ENCODE measurements at places on chromosomes 6 and 20.

DNA sequence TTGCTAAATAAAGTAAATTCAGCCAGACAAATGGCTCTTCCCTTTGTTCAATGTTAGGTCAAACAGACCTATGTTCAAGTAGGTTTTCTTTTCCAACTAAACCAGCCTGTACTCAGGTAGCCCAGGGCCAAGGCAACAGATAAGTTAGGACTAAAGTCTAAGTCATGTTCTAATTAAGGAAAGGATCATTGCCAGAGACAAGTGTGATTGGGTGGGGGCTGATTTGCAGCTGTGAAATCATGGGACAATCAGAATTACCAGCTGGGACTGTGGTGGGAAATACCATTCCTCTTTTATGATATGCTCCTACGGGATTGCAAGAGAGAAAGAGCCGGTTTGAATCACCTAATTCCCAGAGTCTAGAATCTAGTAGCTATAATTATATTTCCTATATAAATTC lies 4.2 kb upstream of the FBXO30 start:
- DNase-seq = no peak

DNA sequence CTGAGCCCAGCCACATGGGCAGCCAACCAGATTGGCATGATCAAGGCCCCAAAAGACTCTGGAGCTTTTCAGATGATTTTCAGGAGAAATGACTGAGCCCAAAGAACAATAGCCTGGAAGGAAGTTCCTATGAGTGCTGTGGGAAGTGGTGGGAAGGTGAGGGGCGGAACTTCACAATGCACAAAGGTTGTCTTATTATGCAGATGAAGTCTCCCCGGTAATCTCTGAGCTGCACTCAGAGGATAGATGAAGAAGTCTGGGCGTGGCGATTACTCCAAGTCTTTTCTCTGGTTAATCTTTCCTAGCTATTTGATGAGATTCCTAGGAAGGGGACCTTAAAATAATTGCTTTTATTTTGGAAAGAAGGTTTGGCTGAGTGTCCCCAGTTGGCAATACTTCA lies 36.9 kb downstream of the LBP start:
- DNase-seq = no peak

- peak; percentile 23 for DNase-seq
These were observed 92.3 kb downstream of the RNF182 start for GRCh38 chr6:14016935-14017625.

GRCh38 chr6:81130969-81131368 lies 621.5 kb downstream of the TENT5A start:
- no peak for DNase-seq

- no peak for DNase-seq
These were observed 64.0 kb downstream of the ARHGAP18 start for GRCh38 chr6:129645830-129646579.

DNA sequence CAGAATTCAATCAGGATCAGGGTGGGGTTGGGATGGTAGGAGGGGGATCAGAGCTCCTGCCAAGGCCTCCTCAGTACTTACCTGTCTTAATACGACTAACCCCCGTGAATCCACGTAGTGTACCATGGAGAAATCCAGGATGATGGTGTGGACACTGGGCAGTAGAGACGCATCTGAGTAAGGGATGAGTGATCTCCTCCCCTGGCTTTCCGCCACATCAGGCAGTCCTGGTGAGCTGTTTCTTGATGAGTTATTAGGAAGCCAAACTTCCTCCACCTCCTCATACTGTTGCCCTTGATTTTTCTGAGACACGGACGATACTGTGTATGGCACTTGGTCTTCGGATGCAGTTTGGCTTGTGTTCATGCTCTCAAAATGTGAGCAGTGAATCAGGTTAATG lies 34.2 kb upstream of the SRPK1 start:
- DNase-seq = peak; percentile 42

DNA sequence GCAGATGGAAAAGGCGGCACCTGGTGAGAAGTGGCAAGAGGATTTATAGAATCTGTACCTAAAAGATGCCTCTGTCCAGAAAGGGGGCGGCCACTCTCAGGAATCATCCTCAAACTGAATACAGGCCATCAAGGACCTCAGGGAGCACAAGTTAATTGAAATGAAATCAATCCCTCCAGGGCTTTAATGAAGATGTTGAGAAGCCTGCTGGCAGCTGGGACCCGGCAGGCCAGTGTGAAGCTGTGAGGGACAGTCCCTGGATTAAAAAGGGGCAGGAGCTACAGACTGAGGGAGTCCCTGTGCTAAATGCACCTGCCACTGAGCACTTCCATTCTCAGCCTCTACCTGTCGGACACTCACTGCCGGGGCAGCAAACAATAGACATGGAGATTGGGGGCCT lies 107.7 kb upstream of the GGTLC1 start:
- DNase-seq = no peak

- DNase-seq = peak; percentile 55
These were observed 279.7 kb downstream of the RNGTT start for GRCh38 chr6:88683734-88684133.

GRCh38 chr6:57069228-57069627 lies 20.8 kb upstream of the ZNF451 start:
- no peak for DNase-seq

- DNase-seq = no peak
These were observed 50.5 kb downstream of the FHL5 start for GRCh38 chr6:96613291-96613999.

DNA sequence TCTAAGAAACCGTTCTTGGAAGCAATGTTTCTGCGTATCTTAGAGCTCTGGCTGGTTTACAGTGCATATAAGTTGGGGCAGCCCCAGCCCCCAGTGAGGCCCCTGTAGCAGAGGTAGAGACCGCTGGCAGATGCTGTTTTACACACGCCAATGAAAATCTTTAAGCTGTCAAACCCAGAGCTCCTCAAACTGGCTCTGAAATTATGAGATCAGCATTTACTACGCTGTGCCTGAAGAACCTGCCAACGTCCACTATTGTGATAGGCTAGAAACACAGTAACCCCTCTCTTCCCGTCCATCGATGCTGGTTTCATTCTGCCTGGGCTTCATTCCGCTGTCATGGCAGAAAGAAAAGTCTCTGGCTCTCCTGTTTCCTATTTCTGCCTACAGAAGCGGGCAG lies 160.6 kb downstream of the SMOC2 start:
- DNase-seq = no peak

DNA sequence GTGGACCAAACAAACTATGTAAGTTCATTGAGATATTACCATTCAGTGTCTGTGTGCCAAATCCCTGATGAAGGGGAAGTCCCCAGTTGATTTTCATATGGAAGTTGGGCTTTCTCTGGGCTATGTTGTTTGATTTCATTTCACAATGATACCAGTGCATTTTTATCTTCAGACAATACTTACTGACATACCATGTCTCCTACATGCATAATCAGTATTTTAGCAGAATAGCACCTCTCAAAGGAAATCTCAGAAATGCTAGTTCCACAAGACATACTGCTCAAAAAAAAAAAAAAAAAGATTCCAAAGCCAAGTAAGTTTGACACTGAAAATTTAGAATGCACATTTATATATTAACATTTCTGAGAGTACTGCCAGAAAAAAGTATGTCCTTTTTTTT lies 168.8 kb upstream of the RNF217 start:
- no peak for DNase-seq

DNA sequence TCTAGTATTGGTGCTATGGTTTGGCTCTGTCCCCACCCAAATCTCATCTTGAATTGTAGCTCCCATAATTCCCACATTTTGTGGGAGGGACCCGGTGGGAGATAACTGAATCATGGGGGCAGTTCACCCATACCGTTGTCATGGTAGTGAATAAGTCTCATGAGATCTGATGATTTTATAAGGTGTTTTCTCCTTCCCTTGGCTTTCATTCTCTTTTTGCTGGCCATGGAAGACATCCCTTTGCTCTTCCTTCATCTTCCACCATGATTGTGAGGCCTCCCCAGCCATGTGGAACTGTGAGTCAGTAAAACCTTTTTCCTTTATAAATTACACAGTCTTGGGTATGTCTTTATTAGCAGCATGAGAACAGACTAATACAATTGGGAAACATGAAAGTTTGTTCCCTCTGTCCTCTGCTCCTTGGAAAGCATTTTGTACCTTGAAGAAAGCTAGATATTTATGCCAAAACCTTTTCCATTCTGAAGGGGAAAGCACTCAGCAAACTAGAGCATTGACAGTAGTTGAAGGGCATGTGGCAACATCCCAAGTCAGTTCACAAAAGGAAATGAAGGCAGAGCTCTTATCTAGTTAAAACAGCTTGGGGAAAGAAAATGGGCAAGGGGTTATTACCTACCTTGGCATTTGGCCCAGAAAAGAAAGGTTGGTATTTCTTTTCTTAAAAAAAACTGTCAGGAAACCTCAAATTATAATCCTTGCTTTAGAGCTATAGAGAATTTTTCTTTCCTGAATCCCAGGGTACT lies 10.7 kb upstream of the TNFAIP3 start:
- no peak for DNase-seq

DNA sequence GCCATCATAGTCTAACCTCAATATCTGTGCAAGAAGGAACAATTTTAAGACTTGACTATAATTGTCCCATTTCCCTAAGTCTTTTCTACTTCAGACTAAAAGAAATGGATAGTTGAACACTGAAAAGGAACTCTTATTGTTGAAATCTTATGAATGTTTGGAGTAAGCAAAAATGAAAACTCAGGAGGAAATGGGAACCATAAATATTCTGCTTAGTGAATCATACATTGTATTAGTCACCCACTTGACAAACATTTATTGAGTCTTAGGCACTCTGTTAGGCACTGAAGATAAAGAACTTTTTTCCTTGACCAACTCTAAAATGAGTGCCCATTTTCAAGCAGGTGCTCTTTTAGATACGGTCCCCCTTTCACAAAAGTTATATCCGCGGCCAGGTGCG lies 8.7 kb downstream of the CCDC170 start:
- peak; percentile 55 for DNase-seq

- DNase-seq = peak; percentile 43
These were observed 230.6 kb upstream of the SUPT3H start for GRCh38 chr6:45608252-45608913.

GRCh38 chr6:48691420-48691819 lies 580.4 kb upstream of the PTCHD4 start:
- no peak for DNase-seq

GRCh38 chr6:34513646-34514045 lies 42.5 kb downstream of the SPDEF start:
- no peak for DNase-seq

GRCh38 chr20:30811885-30812671 lies 445.4 kb upstream of the DEFB115 start:
- peak; percentile 45 for DNase-seq

GRCh38 chr6:28537509-28538140 lies 11.9 kb downstream of the GPX5 start:
- peak; percentile 63 for DNase-seq

DNA sequence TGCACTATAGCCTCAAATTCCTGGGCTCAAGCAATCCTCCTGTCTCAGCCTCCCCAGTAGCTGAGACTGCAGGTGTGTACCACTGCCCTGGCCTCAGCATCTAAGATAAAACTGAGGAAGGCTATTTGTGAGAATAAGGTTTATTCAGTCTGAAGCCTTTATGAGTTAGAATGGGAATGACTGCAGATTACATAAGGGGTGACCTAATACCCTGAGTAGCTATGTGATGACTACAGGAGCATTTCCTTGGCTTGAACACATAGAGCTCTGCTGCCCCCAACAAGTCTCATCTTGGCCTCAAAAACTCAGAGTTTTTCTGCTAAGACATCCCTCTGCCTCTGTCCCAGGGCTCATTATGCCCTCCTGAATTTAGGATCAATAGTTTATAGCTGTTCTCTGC lies 7.6 kb downstream of the GSS start:
- peak; percentile 92 for DNase-seq

GRCh38 chr6:158231551-158232315 lies 63.6 kb downstream of the GTF2H5 start:
- DNase-seq = peak; percentile 59

- no peak for DNase-seq
These were observed 146.0 kb downstream of the EYA2 start for GRCh38 chr20:47040506-47041125.

DNA sequence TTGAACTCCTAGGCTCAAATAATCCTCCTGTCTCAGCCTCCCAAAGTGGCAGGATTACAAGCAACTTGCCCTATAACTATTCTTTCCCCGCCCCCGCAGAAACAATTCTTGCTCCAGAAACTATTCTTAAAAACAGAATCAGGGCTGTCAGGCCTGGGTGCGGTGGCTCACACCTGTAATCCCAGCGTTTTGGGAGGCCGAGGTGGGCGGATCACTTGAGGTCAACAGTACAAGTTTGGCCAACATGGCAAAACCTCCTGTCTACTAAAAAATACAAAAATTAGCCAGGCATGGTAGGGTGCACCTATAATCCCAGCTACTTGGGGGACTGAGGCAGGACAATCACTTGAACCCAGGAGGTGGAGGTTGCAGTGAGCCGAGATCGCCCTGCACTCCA lies 31.2 kb downstream of the SAMHD1 start:
- no peak for DNase-seq

DNA sequence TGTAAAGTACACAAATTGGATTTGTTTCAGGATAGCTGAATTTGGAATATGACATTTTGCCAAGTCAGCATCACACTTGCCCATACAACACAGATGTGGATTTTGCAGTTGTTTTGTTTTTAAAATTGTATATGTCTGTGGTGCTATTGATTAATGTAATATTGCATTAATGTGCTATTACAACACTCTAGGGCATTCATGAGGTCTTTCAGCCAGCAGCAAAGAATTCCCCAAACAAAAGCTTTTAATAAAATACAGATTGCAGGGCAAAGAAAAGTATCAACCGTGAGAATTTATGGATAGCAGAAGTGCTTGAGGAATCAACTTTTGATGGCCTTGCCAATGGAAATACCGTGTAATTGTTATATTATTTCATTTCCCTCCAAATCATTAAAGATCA lies 144.9 kb downstream of the AIG1 start:
- no peak for DNase-seq

DNA sequence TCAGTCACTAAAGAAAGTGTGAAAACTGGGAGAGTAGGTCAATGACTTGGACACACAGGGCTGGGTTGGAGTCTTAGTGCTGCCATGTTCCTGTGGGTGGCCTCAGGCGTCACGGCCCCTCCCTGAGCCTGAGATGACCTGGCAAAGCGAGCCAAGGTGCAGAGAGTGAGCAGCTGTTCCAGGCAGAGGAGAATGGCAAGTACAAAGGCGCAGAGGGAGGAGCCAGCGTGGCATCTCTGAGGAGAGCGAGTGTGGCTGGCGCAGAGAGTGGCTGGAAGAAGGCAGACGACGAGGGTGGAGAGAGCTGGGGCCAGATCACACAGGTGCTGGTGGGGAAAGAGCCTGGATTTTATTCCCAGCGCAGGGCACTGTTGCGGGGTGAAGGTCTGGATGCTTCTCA lies 20.6 kb upstream of the CHMP4B start:
- DNase-seq = no peak

GRCh38 chr6:14692208-14692607 lies 553.7 kb upstream of the JARID2 start:
- DNase-seq = no peak
